ENCODE measurements at places on chromosomes 4 and X.

- DNase-seq, result no peak
Measured at GRCh38 chrX:70257423-70258288, 2.3 kb downstream of the P2RY4 start.

DNA sequence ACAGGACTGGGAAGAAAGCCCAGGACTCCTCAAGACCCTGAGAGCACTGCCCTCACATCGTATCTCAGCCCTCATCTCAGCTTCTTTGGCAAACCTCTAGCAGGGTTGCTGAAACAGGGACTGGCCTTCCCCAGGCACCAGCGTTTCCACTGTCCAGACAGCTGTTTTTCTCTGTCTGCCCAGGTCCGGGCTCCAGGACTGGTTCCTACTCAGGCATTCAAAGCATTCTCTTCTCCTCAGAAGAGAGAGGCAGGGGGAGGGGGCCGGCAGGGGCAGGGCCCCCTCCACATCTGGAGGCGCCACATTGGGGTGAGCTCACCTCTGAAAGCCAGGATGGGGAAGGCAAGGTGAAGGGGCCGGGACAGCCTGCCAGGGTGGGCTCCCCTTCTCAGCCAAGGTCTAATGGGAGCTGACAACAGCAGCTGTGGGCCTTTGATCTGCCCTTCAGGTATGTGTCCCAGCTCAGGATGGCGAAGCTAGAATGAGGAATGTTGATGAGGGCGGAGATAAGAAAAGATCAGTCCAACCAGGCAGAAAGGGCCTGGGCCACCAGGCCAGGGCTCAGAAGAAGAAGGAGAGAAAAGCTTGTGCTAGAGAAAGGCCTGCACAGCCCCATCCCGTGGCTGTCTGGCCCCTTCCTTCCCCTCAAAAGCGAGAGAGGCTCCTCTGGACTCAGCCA, 60.4 kb downstream of the PJA1 start:
- no peak for DNase-seq

GRCh38 chr4:156660465-156660864, 311.1 kb downstream of the PDGFC start:
- no peak for DNase-seq

- peak; percentile 19 for DNase-seq
Measured at GRCh38 chr4:106502106-106502699, 133.6 kb upstream of the GIMD1 start.

GRCh38 chr4:83582289-83582785, 46.4 kb downstream of the GPAT3 start:
- DNase-seq, result no peak

DNA sequence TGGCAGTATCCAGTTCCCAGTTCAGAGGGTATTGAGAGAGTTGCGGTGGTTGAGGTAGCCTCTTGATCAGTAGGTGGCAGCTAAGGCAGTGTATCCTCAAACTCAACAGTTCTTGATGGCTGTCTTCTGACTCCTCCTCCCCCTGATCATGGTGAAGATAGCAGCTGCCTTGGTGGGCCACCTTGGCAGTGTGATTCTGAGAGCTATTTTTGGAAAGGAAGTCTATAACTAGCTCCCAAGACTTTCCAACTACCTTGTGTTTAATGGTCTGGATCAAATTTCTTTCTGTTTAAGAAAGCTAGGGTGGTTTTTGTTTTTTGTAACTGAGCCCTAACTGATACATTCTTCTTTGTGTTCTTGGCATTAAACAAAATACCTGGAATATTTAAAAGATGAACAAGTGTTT, 10.5 kb upstream of the TBC1D19 start:
- no peak for DNase-seq

DNA sequence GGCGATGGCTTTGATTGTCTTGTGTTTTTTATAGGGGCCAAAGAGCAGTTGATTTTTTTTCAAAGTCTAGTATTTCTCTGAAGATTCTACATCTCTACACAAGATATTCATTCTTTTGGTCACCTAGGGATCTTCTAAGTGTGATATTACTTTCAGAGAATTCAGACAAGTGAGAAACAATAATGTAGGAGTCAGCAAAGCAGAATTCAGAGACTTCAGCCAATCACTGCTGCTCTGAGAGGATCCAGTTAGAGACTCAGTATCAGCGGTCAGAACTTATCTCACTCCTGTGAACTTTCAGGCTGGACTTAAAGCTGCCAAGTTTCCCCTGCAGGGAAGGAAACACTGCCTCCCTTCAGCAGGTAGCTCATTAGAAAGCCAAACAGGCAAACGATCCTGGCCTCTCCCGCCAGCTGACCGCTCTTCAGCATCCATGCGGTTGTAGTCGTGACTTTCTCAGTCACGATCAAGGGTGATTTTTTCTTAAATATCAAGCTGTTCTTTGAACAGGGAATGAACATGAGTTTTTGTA, 59.2 kb downstream of the NSUN7 start:
- no peak for DNase-seq

- DNase-seq, result no peak
Measured at GRCh38 chr4:56480691-56481090, 13.3 kb downstream of the SRP72 start.

DNA sequence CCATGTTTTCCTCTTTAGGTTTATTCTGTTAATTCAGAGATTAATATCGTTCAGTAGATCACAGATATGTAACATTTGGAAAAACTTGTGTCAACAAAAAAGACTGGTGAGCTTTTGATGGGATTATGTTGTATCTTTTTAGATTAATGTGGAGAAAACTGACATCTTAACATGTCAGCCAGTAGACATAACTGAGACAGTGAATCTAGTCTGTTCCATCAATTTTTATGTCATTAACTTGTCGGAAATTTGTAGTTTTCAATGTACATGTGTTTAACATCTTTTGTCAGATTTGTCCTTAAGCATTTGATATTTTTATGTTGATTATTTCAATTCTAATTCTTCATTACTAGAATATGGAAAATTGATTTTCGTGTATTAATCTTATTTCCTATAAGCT, 42.0 kb downstream of the APELA start:
- DNase-seq, result no peak

DNA sequence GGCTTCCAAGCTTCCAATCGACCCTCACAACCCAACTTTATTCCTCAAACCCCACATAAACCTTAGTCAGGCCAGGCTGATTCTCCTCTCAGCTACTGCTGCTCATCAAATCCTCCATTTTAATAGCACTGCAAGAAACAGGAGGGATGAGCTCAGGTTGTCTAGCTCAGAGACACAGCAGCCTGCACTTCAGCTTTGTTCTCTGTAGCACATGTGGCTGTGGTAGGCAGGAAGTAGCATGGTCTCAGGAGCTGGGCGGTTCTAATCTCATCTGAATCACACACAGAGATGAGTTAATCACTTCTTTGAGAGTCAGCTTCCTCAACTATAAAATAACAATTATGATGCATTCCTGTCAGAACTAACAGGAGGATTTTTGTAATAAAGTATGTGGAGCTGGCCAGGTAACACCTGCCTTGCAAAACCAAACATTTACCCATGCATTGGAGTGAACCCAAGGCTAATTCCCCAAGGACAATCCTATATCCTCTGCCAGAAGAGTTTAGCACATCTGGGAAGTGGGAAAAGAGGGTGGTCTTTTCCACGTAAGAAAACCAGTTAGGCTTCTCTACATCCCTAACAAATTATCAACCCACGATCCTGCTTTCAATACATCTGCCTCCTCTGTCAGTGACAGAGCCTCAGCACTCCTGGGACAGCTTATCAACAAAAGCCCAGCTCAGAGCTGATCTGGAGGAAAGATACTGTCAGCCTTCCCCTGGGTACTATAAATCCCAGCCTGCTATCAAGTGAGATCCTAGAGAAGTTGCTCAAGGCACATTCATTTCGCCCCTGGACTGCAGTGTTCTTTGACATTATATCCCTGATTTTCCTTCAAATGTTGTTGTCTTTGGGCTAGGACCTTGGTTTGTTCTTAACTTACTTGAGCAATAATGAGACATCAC, 32.8 kb downstream of the ELOVL6 start:
- peak; percentile 50 for DNase-seq

GRCh38 chr4:82957045-82957444, 53.6 kb downstream of the LIN54 start:
- DNase-seq, result no peak

DNA sequence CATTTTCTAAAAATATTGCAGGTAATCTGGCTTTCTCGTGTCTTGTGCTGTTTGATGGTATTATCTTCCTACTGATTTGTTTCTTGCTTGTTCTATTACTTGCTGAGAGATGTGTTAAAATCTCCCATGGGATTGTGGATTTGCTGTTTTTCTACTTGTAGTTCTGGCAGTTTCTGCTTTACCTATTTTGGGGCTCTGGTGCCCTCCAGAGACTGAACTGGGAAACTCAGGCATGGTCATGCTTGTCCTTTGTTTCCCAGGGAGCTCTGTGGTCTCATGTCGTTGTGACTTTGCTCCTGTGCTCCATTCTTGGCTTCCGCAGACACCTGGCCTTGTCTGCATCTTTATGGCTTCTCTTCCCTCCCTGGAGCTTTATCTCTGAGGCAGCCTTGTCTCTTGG, 39.5 kb downstream of the NSD2 start:
- DNase-seq, result no peak

GRCh38 chr4:37909332-37910090, 18.6 kb downstream of the TBC1D1 start:
- no peak for DNase-seq

- no peak for DNase-seq
Measured at GRCh38 chr4:142379277-142380051, 466.6 kb downstream of the INPP4B start.

DNA sequence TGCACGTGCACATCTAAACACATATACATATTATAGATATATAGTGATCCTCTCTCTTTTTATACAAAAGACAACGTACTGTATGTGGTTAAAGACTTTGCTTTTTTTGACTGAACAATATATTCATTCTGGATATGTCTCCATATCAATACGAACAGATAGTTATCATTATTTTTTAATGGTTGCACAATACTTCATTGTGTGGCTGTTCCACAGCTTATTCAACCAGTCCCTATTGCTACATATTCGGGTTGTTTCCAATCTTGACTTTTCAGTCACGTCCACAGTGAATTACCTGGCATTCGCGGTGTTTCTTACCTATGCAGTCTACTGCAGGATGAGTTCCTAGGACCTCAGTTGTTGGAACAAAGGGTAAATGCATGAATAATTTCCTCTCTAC, 53.1 kb downstream of the FGFBP1 start:
- no peak for DNase-seq

DNA sequence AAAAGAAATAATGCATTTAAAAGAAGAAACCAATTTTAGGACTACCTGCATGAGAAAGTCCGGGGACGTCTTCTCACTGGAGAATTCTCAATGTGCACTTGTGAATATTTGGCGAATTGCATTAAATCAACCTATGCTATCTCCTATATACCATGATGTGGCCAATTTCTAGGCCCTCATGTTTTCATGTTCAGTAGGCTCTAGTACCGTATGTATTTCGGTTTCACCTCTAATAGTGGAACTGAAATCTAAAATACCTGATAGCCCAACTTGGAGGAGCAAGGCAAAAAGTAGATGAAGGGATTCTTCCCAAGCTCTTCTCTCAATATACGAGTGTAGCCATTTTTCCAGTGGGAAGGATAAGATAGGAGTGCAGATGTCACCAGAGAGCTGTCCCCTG, 11.4 kb upstream of the FGF2 start:
- DNase-seq, result no peak

DNA sequence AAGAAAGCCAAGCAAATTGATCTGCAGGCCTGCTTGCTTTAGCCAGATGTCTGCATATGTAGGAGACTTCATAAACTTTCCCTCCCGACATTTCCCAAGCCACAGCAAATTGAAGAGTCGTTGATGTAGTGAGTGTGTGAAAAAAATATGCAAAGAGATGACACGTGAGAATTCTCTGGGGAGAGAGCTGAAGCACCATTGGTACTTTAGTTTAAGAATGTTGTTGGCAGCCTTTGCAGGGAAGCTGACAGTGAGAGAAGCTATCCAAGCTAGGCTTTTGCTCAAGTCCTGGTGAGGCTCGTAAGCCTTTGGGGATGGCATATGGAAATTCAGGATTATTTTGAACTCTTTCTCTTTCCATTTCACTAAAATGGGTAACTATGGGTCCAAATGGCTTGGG, 87.5 kb downstream of the GLRA2 start:
- no peak for DNase-seq

GRCh38 chrX:9317176-9317575, 147.7 kb upstream of the TBL1X start:
- no peak for DNase-seq

- DNase-seq, result no peak
Measured at GRCh38 chr4:150325872-150326271, 247.6 kb downstream of the DCLK2 start.

- DNase-seq, result no peak
Measured at GRCh38 chr4:180314972-180315371, 1928.2 kb upstream of the TENM3 start.

DNA sequence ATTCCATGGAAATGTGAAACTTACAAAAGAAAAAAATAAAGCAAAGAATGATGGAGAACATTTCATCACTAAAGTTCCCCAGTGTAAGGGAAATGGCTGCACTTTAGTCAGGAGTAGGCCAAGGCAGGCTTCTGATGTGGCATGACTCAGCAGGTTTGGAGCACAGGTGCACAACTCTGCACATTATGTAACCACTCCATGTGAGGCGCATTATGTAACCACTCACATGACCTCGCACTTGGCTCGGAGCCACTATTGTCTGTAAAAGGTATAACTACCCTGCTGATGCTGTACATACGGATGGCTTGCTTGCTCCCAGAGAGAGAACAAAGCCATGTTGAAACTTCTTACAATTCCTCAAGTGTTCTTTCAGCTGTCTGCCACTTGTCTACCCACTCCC, 727.6 kb downstream of the TRAM1L1 start:
- DNase-seq, result no peak

Measured in activated CD4-positive, alpha-beta T cell treated with anti-CD3 and anti-CD28 coated beads for 24 hours (primary cell).